IPS-NIHi11 (cell line): ENCODE measurements at places on chromosomes 7 and 10.

DNA sequence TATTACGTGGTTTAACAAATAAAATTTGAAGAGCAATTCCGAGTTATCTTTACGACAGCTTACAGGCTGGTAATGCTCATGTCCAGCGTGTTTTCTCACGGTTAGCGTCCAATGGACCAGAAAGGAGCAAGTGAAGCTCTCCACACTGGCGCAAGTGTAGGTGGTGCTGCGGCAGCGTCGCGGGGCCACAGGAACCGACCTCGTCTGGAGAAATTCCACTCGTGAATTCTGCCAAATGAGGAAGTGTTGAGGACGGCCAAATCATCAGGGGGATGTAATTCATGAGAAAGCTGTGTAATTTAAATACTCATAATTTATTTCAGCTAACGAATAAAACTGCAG is 350 bp upstream of the ZNF37A start:
- DNase-seq, result no peak

DNA sequence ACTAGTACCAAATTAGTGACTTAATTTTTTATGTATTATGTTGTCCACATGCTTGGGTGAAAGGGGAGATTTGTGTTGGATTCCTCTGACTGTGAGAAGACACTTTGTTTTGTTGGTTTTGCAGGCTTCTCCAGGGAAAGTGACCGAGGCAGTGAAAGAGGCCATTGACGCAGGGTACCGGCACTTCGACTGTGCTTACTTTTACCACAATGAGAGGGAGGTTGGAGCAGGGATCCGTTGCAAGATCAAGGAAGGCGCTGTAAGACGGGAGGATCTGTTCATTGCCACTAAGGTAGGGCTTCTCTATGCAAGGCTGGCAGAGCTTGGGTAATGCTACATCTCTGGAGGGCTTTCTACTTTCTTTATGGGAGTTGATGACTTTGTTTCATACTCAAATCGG is 4.5 kb downstream of the AKR1E2 start:
- no peak for DNase-seq

DNA sequence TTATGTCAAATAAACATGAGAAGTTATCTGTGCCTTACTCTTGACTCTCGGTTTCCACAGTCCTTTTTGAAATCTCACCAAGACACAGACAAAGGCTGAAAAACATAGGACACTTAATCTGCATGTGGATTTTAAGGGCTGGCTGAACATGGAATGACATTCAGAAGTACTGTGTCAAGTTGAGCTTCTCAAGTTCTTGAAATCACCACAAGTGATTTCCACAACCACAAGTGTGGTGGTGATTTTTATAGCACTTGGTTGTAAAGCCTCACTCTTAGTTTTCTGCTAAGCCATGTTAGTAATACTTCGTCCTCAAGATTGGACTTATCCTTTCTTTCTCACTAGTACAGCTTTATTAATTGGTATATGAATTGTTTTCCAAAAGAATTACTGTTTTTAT is 29.6 kb downstream of the FOXP2 start:
- no peak for DNase-seq

DNA sequence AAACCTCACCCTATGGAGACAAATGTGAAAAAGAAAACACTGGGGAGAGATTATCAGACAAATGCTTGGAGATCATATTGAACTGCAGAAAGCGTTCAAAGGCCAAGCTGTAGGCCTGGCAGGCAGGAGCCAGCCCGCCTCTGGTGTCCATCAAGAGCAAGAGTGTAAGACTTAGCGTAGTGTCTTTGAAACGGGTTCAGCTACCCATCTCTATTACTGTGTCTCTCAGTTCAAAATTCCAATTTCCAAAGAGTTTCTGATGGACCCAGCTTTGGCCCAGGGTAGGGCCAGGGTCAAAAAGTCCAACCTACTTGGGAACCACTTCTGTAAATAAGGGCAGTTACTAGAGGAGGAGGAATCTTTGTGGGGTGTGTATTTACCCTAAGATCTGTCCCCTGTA is 45.4 kb upstream of the HBP1 start:
- no peak for DNase-seq

DNA sequence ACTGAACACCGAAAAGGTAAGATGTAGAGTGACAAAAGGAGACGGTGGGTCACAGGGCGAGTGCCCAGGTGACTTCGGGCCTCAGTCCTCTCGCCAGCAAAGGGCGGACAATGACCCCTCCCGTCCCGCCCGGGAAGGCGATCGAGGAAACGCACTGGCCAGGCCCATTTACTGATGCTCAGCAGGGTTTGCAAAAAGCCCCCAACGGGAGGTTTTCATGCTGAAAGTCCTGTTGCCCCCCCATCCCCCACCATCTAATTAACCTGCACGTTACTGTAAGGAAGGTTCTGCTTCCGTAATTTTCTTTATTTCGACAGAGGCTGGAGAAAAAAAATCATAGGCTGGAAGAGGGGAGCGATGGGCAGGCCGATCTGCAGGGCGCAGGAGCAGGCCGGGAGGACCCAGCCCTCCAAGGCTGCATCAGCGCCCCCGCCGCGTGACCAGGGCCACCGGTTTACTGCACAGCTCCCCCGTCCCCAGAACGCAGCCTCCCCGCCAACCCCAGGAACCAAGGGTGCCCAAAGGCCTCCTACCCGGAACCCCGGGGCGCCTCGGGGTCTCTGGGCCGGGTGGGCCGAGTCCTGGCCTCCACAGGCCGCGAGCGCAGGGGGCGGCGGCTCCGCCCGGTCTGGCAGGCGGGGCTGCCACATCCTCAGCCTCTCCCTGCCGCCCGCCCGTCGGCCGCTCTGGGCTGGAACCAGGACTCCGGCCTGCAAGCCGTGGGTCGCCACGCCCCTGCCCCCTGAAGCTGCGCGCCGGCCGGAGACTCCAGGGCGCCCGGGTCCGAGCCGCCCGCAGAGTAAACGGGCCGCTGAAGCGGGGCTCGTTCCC is 613 bp downstream of the OAT start:
- DNase-seq, result peak; percentile 70

GRCh38 chr7:86745013-86745745 is 101.5 kb downstream of the GRM3 start:
- no peak for DNase-seq

- DNase-seq, result no peak
Measured at GRCh38 chr10:8116926-8117493, 62.5 kb downstream of the GATA3 start.

GRCh38 chr7:19480383-19480782 is 228.5 kb downstream of the POLR1F start:
- no peak for DNase-seq

- DNase-seq, result no peak
Measured at GRCh38 chr10:76285012-76285411, 853.6 kb downstream of the LRMDA start.

- DNase-seq, result peak; percentile 14
Measured at GRCh38 chr7:147432079-147432478, 1158.5 kb upstream of the C7orf33 start.

DNA sequence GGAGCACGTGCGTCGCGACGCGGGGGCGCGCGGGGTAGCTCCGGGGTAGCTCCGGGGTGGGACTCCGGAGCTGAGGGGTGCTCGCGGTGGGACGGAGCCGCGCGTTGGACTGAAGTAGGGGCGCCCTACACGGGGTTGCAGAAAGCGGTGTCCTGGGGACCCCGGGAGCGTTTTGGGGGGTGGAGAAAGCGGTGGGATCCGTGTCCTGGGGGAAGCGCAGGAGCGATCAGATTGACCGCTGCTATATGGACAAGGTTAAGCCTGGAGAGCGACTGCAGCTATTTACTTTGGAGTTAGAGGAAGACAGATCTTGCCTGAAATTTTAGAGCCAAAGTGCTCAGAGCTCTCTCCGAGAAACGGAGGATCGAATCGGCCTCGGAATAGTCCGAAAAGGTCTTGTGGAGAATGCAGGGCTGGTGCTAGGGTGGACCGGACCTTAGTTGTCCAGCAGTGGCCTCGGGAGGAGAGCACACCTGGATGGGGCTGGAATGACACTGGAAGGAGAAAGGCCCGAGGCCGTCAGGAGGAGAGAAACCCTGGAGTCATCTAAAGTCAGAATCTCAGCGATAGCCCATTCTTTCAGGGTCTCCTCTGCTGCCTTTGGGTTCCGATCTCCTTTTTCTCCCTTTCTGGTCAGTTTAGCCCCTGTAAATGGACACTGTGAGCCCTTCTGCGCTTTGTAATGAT is 564 bp downstream of the PDSS1 start:
- DNase-seq, result peak; percentile 15

GRCh38 chr10:133278577-133279265 is 2.1 kb upstream of the ADAM8 start:
- no peak for DNase-seq

- DNase-seq, result no peak
Measured at GRCh38 chr10:98963608-98964007, 272.0 kb downstream of the HPSE2 start.

DNA sequence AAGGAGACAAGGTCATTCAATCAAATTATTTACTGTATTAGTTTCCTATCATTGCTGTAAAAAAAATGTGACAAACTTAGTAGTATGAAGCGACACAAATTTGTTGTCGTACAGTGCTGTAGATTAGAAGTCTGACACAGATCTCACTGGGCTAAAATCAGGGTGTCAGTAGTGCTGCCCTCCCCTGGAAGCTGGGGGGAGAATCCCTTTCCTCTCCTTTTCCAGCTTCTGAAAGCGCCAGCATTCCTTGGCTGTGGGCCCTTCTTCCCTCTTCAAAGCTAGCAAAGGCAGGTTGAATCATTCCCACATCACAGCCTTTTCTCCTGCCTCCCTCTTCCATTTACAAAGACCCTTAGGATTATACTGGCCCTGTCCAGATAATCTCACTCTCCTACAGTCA is 28.0 kb downstream of the VPS41 start:
- DNase-seq, result no peak

- no peak for DNase-seq
Measured at GRCh38 chr10:1153805-1154351, 97.7 kb downstream of the WDR37 start.

- no peak for DNase-seq
Measured at GRCh38 chr7:141012696-141013344, 1.9 kb downstream of the MRPS33 start.

DNA sequence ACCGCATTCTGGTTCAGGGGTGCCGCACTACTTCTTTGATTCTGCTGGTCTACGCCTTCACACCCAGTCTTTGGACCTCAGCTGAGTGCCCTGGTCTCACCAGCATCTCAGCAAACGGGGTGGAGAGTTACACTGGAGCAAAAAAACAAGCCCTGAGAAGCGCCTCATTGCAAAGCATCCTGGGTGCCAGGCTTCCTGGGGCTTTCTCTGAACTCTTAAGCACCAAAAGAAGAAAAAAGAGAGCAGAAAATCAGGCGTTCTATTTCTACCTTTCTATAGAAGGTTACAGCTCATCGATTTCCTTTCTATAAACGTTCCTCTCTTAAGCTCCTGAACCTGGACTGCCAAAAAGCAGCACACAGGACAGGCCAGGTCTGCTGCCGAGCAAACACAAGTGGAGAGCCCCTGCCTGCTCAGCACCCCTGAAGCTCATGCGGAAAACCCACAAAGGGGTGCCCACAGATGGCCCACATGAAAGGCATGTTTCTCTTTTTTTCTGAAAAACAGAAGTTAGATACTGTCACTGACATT is 217.9 kb downstream of the SFMBT2 start:
- DNase-seq, result no peak

DNA sequence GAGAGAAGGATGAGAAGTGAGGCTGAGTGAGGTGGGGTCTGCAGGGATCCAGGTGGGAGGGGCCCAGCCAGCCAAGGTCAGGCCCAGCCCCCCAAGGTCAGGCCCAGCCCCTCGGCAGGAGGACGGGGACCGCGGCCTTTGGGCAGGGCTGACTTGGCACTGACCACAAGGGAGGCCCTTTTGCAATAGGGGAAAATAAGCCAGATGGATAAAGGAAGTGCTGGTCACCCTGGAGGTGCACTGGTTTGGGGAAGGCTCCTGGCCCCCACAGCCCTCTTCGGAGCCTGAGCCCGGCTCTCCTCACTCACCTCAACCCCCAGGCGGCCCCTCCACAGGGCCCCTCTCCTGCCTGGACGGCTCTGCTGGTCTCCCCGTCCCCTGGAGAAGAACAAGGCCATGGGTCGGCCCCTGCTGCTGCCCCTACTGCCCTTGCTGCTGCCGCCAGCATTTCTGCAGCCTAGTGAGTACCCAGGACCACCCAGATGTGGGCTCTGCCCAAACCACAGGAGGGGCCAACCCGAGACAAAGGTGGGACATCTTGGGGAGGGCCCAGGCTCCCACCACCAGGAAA is at the start of gene PILRA:
Gene PILRA, plus strand, starts transcription at position 227 of the 571 bp plus-strand sequence. Its CDS starts 170 bp downstream, at position 397.
- DNase-seq, result no peak

DNA sequence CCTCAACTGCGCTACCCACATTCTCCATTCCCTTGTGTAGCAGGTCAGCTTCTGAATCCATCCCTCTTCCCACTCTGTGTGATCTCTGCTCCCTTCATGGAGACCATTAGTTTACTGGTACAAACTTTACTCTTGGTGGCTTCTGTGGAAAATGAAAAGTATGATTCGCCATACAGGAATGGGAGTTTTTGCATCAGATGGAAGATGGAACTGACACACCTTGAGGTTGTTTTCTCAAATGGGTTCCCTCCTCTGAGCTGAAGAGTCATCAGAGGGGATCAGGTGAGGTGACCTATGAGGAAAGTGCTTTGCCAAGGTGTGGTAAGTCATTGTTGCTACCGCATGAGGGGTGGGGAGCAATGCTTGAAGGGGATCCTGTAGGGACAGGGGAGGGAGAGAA is 266.8 kb downstream of the INHBA start:
- no peak for DNase-seq
